Progenitor cell of endocrine pancreas (in vitro differentiated cells): ENCODE measurements at places on chromosomes 3 and 15. TPM values are rescaled to one million over a fixed set of nuclear protein-coding genes. Genes with fewer than 3 reads are reported as not detected.
A peak's percentile ranks its signal among the peaks of the same experiment; 100 is the strongest.

- no peak overlapping the region for H3K4me3 ChIP-seq
- no peak for DNase-seq
- no peaks in the 10 kb centered on the region for H3K4me1 ChIP-seq
- H3K27ac ChIP-seq = no peak overlapping the region
These were observed 90.4 kb upstream of the TSEN2 start for GRCh38 chr3:12393894-12394293.

GRCh38 chr15:84791763-84792162, 25.4 kb upstream of the ALPK3 start:
- peaks cover 12% of the 10 kb centered on the region for H3K4me1 ChIP-seq
- no peak overlapping the region for H3K4me3 ChIP-seq
- peak overlapping the region; percentile 39 for H3K27ac ChIP-seq

- H3K27me3 ChIP-seq = no peaks in the 10 kb centered on the region
- DNase-seq = no peak
- H3K36me3 ChIP-seq = no peaks in the 10 kb centered on the region
- no peak overlapping the region for H3K4me3 ChIP-seq
- H3K4me1 ChIP-seq = peaks cover 5% of the 10 kb centered on the region
These were observed 266.9 kb downstream of the ZBBX start for GRCh38 chr3:167113035-167113830.

DNA sequence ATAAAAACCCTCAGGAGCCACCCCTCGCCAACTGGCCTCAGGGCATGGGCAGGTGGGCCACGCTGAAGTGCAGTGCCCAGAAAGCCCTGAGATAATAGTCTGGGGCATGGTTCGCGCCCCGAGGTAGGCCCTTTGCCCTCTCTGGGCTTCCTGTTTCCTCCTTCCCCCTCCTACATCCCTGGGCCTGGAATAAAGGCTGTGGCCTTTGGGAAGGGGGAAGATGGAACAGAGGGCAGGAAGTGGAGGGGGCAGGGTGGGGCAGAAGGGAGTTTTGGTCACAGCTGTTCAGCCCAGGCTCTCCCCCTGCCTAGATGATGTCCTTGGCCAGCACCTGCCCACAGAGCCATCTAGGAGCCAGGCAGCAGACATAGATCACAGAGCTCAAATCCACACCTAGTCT, 11.3 kb downstream of the CSRNP1 start:
- H3K4me1 ChIP-seq = peaks cover 21% of the 10 kb centered on the region
- no peak for DNase-seq
- H3K27me3 ChIP-seq = no peaks in the 10 kb centered on the region
- peaks cover 10% of the 10 kb centered on the region for H3K36me3 ChIP-seq
- no peak overlapping the region for H3K27ac ChIP-seq

DNA sequence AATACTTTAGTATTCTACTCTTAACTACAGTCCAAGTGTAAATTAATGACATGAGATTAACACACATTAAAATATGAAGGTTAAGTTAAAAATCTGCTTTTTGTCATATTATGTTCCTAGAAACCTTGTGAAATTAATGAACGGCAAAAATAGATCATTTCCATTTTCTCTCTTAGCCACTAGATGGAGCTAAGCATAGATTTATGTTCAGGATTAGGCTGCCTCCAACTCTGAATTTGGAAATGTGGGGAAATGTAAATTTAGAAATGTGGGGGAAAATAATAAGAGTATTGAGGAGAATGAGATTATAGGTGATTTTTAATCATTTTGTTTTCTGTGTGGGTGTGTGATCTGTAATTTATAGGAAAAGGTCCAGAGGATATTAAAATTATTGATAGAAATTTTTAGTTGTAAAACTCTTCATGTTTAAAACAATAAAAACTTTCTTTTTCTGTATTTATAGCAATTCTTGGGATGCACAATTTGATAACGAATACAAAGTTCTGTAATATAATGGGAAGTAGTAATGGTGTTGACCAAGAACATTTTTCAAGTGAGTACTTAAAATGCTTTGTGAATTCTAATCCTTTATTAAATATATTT, 59.2 kb downstream of the TMOD3 start:
- no peak for DNase-seq
- no peak overlapping the region for H3K4me3 ChIP-seq

- no peaks in the 10 kb centered on the region for H3K27me3 ChIP-seq
- no peaks in the 10 kb centered on the region for H3K36me3 ChIP-seq
- H3K27ac ChIP-seq = no peak overlapping the region
- no peak for DNase-seq
These were observed 540.0 kb upstream of the ROBO1 start for GRCh38 chr3:80307844-80308243.

DNA sequence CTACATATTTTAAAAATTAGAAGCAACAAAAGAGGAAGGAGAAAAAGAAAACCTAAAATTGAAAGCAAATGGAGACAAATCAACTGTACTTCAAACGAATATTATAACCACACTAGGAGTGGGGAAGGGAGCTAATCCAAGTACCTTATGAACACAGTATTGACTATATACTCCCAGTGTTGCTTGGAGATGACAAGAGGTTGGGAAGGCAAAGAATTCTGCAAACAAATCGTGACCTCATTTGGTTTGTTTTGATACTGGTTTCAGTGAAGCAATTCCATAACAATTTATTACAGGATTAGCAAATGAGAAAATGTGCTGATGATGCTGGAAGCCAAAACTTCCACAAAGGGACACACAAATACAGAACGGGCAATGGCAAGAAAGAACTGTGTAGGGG, 268.1 kb downstream of the ULK4 start:
- no peaks in the 10 kb centered on the region for H3K4me1 ChIP-seq
- no peak overlapping the region for H3K4me3 ChIP-seq
- DNase-seq = no peak
- peaks cover 10% of the 10 kb centered on the region for H3K36me3 ChIP-seq
- no peaks in the 10 kb centered on the region for H3K27me3 ChIP-seq

DNA sequence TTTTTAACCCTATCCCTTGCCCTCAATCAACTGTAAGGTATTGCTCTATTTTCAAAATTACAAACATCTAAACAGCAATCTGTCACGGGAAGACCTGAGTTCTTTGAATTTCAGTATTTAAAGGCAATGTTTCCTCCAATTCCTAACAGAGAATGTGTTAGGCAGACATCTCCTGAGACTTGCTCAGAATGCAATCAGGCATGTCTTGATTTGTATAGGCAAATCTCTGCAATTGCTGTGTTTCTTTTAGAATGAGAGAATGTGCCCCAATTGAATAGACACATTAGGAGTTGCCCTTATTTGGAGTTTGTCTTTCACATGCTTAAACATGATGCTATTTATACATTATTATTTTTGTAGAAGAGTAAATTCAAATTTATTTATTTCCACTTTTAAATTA, 205.6 kb downstream of the CADM2 start:
- H3K27ac ChIP-seq = no peak overlapping the region
- H3K4me1 ChIP-seq = no peaks in the 10 kb centered on the region
- no peaks in the 10 kb centered on the region for H3K27me3 ChIP-seq
- no peaks in the 10 kb centered on the region for H3K36me3 ChIP-seq

DNA sequence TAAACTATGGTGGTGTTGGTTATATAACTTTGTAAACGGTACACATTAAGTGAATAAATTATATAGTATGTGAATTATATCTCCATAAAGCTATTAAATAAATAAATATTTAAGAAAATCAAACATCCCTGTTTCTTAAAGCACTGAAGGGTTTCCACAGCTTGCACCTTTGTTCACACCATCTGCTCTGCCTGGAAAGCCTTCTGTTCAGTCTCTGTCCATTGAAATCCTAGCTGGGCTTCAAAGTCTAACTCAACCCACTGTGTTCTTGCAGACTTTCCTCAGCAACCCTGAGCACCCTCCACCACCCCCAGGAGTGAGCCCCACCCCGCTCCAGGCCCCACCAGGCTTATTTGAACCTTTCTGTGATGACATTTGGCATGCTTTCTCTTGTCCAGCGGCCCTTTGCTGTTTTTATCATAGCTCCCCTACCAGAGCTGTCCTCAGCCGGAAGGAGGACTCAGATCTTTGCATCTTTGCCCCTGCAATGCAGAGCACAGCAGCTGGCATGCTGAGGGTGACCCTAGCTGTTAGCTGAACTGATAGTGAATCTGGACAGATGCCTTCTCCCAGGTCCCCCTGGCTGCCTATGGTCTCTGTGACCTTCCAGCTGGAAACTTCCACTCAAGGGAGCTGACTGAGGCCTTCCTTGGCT, 105.2 kb downstream of the DAPK2 start:
- H3K4me1 ChIP-seq = no peaks in the 10 kb centered on the region
- no peaks in the 10 kb centered on the region for H3K27me3 ChIP-seq
- H3K4me3 ChIP-seq = no peak overlapping the region

- DNase-seq = no peak
- H3K4me1 ChIP-seq = peaks cover 6% of the 10 kb centered on the region
- H3K27ac ChIP-seq = no peak overlapping the region
- H3K36me3 ChIP-seq = no peaks in the 10 kb centered on the region
- H3K27me3 ChIP-seq = no peaks in the 10 kb centered on the region
These were observed 48.9 kb upstream of the ZDHHC23 start for GRCh38 chr3:113898892-113899291.

DNA sequence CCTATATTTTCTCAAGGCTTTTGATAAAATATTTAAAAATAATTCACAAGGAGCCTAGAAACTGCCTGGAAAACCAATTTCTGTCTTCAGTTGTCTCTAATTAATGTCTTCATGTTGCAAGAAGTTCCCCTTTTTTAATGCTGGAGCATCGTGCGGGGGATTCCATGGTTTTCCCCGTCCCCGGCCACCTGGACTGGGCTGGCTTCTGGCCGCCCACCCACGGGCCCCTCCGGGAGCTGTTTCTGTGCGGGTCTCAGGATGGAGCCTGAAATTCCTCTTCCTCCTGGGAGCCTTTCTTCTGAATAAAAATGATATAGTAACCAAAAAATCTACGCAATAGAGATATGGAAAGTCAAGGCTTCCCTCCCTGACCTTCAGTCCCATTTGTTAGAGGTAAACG, 8.1 kb upstream of the LRRK1 start:
- H3K27ac ChIP-seq = no peak overlapping the region
- no peaks in the 10 kb centered on the region for H3K36me3 ChIP-seq
- H3K4me3 ChIP-seq = no peak overlapping the region
- H3K4me1 ChIP-seq = no peaks in the 10 kb centered on the region
- no peak for DNase-seq

- H3K36me3 ChIP-seq = no peaks in the 10 kb centered on the region
- H3K27ac ChIP-seq = no peak overlapping the region
- H3K4me3 ChIP-seq = no peak overlapping the region
- peaks cover 8% of the 10 kb centered on the region for H3K27me3 ChIP-seq
- no peaks in the 10 kb centered on the region for H3K4me1 ChIP-seq
- DNase-seq = no peak
These were observed 24.0 kb upstream of the SRPRB start for GRCh38 chr3:133781570-133781969.

LAMB2 gene
- 273 and 278 TPM in 2 replicates for total RNA-seq

CCDC13 gene
- total RNA-seq = 2.3 and 2.5 TPM in 2 replicates

DNAH12 gene
- 1.1 and 1.2 TPM in 2 replicates for total RNA-seq

EFHB gene
- 1.2 and 1.4 TPM in 2 replicates for total RNA-seq

CALML4 gene
- 9.7 and 11.9 TPM in 2 replicates for total RNA-seq

CCDC174 gene
- total RNA-seq = 25.7 and 25.8 TPM in 2 replicates
